Thyroid gland (tissue), 4 donors: ENCODE measurements at places on chromosomes 5 and 9. TPM values are rescaled to one million over a fixed set of nuclear protein-coding genes. Genes with fewer than 3 reads are reported as not detected.

OSMR gene
- 104 TPM for total RNA-seq

GABRB2 gene
- total RNA-seq: 2.0 TPM

IFNK gene
- not detected for total RNA-seq

ANKRD18B gene
- 2.0 TPM for total RNA-seq

GRCh38 chr9:27033815-27034403, 28.4 kb upstream of the LRRC19 start:
- DNase-seq: peak; percentile 54

- DNase-seq: no peak
These were observed 137.8 kb upstream of the RGMB start for GRCh38 chr5:98635656-98636055.

DNA sequence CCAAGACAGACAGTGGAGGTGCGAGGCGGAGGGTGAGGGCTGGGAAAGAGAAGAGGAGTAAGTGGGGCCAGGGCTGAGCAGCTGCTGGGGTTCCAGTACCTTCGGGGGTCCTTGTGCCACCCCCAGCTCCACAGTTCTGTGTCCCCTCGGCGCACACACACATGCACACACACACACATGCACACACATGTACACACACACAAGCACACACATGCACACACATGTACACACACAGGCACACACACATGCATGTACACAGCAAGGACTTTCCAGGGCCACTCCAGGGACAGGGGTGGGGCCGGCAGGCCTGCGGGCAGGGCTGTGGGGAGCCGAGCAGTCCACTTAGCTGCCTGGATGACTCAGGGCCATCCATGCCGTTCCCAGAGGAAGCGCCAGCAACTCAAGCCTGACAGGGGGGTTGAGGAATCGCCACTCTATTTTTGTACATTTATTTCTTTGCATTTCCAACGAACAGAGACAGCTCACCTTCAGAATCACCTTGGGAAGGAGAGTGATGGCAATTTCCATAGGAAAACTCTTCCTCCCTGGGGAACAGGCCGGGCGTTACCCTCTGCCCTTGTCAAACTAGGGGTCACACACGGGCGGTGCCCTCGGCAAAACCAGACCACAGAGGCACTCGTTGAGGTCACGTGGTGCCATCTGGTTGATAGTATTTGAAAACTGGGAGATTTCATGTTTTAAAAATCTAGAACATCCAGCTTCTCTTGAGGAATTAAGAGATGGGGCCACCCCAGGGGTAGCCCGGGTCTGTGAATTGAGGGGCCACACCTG, 135.7 kb downstream of the ADAMTS2 start:
- no peak for DNase-seq

- no peak for DNase-seq
These were observed 272.9 kb downstream of the TMEM38B start for GRCh38 chr9:105967248-105967647.

- DNase-seq: no peak
These were observed 141.8 kb downstream of the PRKACG start for GRCh38 chr9:68872026-68872501.

DNA sequence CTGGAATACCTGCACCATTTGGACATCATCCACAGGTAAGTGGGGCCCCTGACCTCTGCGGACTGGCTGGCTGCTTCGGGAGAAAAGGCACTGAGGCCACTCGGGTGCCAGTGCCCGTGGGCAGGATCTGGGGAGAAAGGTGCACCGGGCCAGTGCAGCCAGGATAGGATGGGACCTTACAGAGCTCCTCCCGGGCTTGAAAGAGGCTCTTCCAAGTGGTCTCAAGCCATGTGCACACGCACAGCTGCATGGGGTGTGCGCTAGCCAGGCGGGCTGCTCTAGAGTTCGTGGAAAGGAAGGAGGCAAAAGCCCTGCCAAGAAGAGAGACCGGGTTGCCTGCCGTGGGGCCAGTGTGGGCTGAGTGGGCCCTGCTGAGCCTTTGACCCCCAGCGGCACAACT, 13.4 kb downstream of the STKLD1 start:
- no peak for DNase-seq

GRCh38 chr9:89622933-89623861, 18.4 kb downstream of the GADD45G start:
- DNase-seq: no peak
